Stimulated activated CD8-positive, alpha-beta memory T cell treated with anti-CD3 and anti-CD28 coated beads, Interleukin-15, amount 100 ng/mL, for 24 hours (primary cell): ENCODE measurements at places on chromosomes 11 and 22.

- no peak for DNase-seq
These were observed 20.6 kb downstream of the CLMP start for GRCh38 chr11:123174196-123175183.

- no peak for DNase-seq
These were observed 36.2 kb downstream of the TXN2 start for GRCh38 chr22:36445158-36445668.

- no peak for DNase-seq
These were observed 5.4 kb downstream of the TRABD start for GRCh38 chr22:50190941-50191741.

- DNase-seq: peak; percentile 28
These were observed at the start of gene UPK3A for GRCh38 chr22:45284705-45285262. TSS of gene UPK3A (plus strand) at chr22:45284949. CDS start at chr22:45285014, 65 bp downstream.

DNA sequence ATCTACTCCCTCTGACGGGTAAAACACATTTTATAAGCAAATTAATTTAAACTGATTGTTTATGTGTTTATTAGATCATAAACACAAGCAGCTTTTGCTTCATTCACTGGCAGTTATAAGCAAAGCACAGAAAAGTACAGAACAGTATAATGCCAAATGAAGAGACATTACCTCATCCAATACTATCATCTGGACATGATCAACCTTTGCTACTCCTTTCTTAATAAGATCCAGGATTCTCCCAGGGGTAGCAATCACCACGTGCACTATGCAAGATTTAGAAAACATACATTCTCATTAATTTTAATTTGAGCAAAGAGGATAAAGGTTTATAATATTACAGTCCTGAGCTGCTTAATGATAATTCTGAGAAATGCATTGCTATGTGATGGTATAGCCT lies 27.9 kb downstream of the DDX6 start:
- no peak for DNase-seq

DNA sequence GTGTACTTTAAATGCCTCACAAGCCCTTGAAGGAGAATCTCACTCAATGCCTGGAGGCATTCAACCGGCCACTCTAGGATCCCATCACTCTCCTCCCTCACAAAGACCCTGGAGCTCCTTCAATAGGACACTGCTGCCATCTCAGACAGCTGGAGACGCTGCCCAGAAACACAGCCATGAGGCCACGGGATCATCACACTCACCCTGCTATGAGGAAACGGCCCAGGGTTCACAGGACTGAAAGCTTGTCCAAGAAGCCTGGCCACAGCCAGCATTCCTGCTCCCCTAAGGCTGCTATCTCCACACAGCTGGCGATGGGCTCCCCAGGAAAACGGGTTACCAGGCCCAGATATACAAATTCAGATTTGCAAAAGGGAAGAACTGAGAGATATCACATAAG lies 13.2 kb downstream of the CARS1 start:
- DNase-seq: no peak

- DNase-seq: no peak
These were observed 6.4 kb upstream of the TSSC4 start for GRCh38 chr11:2393941-2394817.

DNA sequence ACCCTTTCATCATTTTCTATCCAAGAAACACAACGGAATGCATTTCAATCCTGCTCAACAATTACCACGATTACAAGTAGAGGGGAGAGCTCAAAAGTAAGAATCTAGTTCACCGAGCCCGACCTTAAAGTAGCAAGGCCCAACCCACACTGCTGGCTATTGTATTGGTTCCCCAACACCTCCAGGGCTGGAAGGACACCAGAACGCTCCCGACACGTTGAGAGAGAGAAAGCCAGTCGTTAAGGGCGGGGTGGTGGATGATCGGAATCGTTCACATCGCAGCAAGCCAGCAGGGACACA lies 690 bp downstream of the CKAP5 start:
- no peak for DNase-seq
